Spinal cord (tissue), 10 donors: ENCODE measurements at places on chromosomes 1 and 21.

- no peak for DNase-seq
Measured at GRCh38 chr1:157359314-157360022, 192.8 kb downstream of the FCRL5 start.

DNA sequence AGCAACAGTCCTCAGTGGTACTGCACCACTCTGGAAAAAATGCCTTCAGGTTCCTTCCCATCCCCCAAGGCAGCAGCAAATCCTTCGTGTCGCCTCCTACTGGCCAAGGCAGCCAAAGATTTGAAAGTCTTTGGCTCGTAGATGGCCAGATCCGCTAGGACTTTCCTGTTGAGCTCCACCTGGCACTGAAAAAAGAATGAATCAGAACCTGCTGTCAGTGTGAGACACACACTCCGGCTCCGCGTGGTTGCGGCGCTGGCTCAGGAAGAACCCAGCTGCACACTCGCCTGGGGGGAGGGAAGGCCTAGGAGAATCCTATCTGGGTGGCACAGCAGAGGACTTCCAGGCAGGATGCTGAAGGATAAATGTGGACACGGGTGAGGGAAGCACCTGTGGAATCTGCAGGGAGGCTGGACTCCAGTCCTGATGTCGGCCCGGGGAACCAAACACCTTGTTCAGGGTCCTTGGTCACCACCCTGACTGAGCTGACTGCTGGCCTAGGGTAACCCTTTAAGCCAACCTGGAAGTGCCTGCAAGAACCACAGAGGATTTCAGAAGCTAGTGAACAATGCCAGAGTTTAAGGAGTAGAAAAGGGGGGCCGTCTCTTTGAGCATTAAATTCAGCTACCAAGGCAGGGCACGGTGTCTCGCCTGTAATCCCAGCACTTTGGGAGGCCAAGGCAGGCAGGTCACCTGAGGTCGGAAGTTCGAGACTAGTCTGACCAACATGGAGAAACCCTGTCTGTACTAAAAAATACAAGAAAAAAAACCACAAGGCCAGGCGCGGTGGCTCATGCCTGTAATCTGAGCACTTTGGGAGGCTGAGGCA is 3.2 kb upstream of the CCNL2 start:
- no peak for DNase-seq

GRCh38 chr1:9909234-9910046 is 629 bp downstream of the CTNNBIP1 start:
- DNase-seq: no peak

DNA sequence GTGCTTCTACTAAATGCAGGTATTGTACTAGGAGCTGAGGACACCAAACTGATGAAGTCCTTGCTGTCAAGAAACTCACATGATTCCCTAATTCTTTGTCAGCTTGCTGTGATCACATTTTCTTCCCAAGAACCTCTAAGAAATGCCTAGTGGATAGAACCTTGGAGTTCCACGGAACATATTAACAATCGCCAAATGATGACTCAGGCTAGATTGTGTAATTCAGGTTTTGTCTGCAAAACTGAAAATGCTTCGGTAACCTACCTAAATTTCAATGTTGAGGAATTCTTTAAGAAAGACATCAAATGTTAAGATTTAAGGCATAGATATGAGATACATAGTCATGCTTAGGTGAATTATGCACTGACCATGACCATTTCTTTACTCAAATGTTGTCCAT is 1.7 kb upstream of the GADD45A start:
- DNase-seq: no peak

DNA sequence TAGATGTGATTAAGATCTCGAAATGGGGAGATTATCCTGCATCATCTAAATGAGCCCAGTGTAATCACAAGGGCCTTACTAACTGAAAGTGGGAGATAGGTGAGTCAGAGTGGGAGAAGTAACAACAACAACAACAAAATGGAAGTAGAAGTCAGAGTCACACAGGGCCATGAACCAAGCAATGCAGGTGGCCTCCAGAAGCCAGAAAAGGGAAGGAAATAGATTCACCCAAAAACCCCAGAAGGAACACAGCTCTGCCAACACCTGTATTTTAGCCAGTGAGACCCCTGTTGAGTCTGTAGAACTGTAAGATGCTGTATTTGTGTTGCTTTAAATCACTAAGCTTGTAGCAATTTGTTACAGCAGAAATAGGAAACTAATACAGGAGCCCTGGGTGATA is 4.1 kb downstream of the TAGLN2 start:
- DNase-seq: no peak

DNA sequence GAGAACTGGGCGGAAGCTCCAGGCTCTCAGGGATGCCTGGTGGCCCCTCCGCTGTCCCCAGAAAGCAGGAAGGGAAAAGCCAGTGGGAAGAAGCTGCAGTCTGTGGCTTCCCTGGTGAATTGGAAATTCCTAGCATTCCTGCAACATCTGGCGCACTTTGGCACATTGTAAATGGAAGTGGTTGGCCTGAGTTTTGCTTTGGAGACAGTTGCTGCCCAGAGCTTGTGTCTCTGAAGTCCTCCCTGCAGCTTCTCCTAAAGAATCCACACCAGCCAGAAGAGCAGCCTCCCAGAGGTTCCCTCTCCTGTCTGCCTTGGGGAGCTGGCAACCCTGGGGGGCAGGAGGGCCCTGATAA is 48.2 kb downstream of the ARHGEF10L start:
- no peak for DNase-seq

- DNase-seq: no peak
Measured at GRCh38 chr1:225554216-225554812, 98.6 kb downstream of the ENAH start.

DNA sequence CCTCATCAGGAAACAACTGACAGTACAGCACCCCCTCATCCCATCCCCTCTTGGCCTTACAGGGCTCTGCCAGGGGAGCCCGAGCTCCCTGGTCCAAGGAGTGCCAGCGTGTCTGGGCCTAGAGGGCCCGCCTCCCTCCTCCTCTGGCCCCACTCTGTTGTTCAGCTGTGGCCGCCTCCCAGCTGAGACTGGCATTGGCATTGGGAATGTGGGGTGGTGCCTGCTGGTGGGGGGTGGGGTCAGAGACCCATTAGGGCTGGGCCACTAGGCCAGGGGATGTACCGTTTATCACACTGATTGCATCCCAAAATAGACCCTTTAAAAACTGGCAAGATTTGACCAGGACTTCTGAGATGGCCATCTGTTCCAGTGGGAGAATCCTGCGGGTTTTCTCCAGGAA is 1.4 kb downstream of the LDLRAP1 start:
- DNase-seq: no peak

GRCh38 chr1:1123581-1124507 is 8.0 kb upstream of the C1orf159 start:
- DNase-seq: no peak

- DNase-seq: no peak
Measured at GRCh38 chr1:5664081-5664768, 328.0 kb downstream of the NPHP4 start.

- no peak for DNase-seq
Measured at GRCh38 chr21:37548521-37548981, 182.0 kb downstream of the DYRK1A start.

DNA sequence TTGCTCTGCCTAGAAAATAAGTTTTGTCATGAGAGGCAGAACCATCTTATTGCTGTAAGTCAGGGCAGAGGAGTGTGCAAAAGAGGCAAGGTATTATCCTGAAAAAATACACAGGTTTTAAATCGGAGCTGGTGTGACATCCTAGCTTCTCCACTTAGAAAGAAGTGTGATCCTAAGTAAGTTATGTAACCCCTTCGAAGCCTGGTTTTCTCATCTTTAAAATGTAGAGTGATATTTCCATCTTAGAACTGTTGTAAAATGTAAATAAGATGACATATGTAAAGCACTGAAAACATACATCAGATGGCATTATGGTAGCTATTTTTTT is 65.1 kb downstream of the IER5 start:
- DNase-seq: no peak

GRCh38 chr1:47571161-47571560 is 133.3 kb downstream of the FOXD2 start:
- no peak for DNase-seq
